ENCODE measurements at places on chromosomes 4 and X.

GRCh38 chr4:31984872-31985271, 1264.7 kb downstream of the PCDH7 start:
- DNase-seq = no peak

DNA sequence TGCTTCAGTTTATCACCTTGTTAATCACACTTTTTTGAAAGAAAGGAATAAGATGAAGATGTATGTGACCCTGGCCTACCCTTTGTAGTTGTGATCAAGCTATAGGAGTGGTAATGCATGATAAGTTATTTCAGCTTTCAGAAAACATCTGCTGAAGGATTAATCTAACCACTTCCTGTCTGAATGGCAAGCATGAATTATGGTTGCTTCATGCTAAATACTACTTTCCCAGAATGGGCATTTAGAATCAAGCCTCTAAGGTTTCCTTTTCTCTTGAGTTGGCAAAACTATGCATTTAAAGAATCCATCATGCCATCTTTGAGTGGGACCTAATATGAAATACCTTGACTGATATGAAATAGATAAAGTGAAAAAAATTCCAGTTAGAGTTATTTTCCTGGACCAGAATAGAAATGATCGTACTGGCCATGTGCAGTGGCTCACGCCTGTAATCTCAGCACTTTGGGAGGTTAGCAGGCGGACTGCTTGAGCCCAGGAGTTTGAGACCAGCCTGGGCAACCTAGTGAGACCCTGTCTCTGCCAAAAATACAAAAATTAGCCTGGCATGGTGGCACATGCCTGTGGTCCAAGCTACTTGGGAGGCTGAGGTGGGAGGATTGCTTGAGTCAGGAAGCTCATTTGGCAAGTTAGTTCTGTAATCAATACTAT, 59.1 kb downstream of the ANXA3 start:
- no peak for DNase-seq

- DNase-seq = no peak
Observed at GRCh38 chr4:145203410-145203809, 23.0 kb upstream of the OTUD4 start.

GRCh38 chrX:13120017-13120416, 75.6 kb upstream of the FAM9C start:
- peak; percentile 10 for DNase-seq

GRCh38 chr4:137532869-137533236, 559 bp upstream of the PCDH18 start:
- DNase-seq = no peak

GRCh38 chr4:89860971-89861370, 24.0 kb upstream of the SNCA start:
- no peak for DNase-seq

- DNase-seq = no peak
Observed at GRCh38 chr4:5096261-5096660, 45.0 kb downstream of the STK32B start.

- DNase-seq = no peak
Observed at GRCh38 chr4:42401171-42401570, 3.9 kb downstream of the SHISA3 start.

DNA sequence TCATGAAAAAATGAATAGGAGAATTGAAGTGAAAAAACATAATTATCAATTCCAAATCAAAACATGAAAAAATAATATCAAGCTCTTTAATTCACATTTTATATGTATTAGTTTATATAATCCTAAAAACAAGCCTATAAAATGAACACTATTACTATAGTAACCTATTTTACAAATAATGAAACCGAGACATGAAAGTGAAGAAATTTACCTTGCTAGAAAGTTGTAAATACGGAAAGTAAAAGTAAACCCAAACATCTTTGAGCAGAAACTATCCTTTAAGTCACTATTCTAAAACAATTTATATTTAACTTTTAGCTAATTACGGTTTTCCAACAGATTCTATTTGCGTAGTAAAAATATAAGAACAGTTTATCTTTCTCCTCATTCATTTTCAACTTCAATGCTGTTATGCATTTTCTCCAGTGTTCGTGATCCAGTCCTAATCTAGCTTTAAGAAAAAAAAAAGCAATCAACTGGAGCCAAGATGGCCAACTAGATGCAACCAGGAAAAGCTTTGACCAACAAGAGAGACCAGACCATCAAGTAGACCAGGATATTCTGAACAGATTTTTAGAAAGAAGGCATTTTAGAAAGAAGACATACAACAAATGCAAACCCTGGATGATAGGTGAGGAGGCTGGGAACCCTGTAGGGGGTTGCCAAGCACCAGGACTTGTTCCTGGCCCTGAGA, 67.0 kb downstream of the DDX53 start:
- no peak for DNase-seq

DNA sequence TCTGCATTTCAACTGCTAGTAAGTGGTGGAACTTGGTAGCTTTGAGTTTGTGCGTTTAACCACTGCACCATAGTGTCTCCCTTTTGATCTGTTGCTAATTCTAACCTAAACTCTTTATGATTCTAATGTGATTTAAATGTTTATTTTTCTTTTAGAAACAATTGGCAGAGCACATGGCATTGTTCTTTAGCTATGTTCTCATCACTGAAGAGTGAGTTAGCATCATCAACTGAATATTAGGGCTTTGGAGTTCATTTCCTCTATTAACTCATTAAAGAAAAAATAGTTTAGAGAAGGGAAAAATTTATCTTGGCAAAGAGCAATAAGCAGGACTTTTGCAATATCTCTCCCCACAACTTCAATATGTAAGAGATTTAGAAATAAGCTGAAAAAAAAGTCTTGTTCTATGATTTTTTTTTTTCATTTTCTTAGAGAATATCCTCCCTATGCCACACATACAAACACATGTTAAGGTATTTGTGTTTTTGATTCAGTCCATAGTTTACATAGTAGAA, 25.7 kb downstream of the CPEB2 start:
- no peak for DNase-seq
